Adrenal gland (tissue), 19 donors: ENCODE measurements at places on chromosomes 13 and 19. TPM values are rescaled to one million over a fixed set of nuclear protein-coding genes. Genes with fewer than 3 reads are reported as not detected.

The FUT6 gene
- total RNA-seq, result not detected

The KLK13 gene
- total RNA-seq, result not detected

GRCh38 chr13:26257049-26257448 is 3.1 kb downstream of the CDK8 start:
- no peaks in the 10 kb centered on the region for H3K36me3 ChIP-seq
- no peak overlapping the region for H3K4me3 ChIP-seq
- no peak overlapping the region for H3K27ac ChIP-seq
- H3K4me1 ChIP-seq, result peaks cover 22% of the 10 kb centered on the region

DNA sequence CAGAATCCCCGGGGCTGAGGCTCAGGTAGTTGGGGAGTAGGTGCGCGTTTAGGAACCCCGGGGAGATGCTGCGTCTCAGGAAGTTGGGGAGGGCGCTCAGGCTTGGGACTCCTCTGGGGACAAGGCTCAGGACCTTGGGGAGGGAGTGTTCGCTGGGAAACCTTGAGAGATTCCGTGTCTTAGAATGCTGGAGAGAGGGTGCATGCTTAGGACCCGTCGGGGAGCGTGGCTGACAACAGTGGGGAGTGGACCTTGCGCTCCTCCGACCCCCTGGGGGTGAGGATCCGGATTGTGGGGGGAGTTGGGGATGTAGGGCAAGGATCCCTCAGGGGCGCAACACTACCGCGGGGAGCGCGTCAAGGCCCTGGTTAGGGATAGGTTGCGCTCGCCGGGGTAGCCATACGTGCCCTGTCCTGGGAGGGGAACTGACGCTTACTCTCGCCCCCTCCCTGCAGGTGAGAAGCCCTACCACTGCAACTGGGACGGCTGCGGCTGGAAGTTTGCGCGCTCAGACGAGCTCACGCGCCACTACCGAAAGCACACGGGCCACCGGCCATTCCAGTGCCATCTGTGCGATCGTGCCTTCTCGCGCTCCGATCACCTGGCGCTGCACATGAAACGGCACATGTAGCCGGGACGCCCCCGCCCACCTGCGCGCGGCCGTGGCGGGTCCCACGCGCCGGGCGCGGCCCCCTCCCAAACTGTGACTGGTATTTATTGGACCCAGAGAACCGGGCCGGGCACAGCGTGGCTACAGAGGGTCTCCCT is 2.0 kb downstream of the KLF2 start:
- H3K36me3 ChIP-seq, result peaks cover 18% of the 10 kb centered on the region
- H3K4me3 ChIP-seq, result peak overlapping the region; percentile 19
- H3K4me1 ChIP-seq, result peaks cover 23% of the 10 kb centered on the region
- no peak for DNase-seq
- H3K27ac ChIP-seq, result no peak overlapping the region

DNA sequence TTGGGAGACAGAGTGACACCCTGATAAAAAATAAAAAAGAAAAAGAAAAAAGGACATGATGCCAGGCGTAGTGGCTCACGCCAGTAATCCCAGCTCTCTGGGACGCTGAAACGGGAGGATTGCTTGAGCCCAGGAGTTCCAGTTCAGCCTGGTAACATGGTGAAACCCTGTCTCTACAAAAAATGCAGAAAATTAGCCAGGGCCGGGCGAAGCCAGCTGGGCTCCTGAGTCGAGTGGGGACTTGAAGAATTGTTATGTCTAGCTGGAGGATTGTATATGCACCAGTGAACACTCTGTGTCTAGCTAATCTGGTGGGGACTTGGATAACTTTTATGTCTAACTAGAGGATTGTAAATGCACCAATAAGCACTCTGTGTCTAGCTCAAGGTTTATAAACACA is 32.3 kb downstream of the TMPRSS9 start:
- H3K27me3 ChIP-seq, result peaks cover 3% of the 10 kb centered on the region
- H3K4me3 ChIP-seq, result no peak overlapping the region
- no peak overlapping the region for H3K27ac ChIP-seq
- H3K4me1 ChIP-seq, result no peaks in the 10 kb centered on the region
- DNase-seq, result no peak

GRCh38 chr13:23889615-23890607 is 711 bp upstream of the MIPEP start:
- peak overlapping the region; percentile 84 for H3K27ac ChIP-seq
- H3K4me3 ChIP-seq, result no peak overlapping the region
- H3K27me3 ChIP-seq, result no peaks in the 10 kb centered on the region
- H3K36me3 ChIP-seq, result peaks cover under 1% of the 10 kb centered on the region
- DNase-seq, result no peak

DNA sequence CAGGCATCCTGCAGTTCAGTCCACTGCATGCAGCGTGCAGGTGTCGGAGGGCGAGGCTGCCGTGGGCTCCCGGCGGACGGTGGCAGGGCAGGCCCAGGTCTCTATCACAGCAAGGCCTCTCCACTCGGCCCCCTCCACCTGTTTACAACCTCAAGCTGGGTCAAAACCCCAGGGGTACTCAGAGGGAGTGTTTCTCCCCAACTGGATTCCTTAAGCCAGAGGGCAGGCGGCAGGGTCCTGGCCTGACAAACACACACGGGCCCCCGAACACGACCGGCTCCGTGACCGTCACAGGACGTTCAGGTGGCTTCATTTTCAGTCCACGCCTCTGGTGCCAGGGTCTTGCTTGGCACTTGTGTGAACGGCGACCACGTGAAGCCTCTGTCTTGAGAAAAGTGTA is 23.5 kb downstream of the RASA3 start:
- no peaks in the 10 kb centered on the region for H3K27me3 ChIP-seq
- no peak overlapping the region for H3K27ac ChIP-seq
- no peaks in the 10 kb centered on the region for H3K4me1 ChIP-seq
- H3K36me3 ChIP-seq, result no peaks in the 10 kb centered on the region
- H3K4me3 ChIP-seq, result no peak overlapping the region

- no peaks in the 10 kb centered on the region for H3K36me3 ChIP-seq
- H3K4me3 ChIP-seq, result no peak overlapping the region
- peaks cover 62% of the 10 kb centered on the region for H3K4me1 ChIP-seq
- peak overlapping the region; percentile 43 for H3K27ac ChIP-seq
Observed at GRCh38 chr13:21035498-21035897, 25.9 kb downstream of the LATS2 start.

GRCh38 chr19:12555456-12555930 is 4.2 kb upstream of the ZNF564 start:
- H3K27ac ChIP-seq, result no peak overlapping the region
- H3K27me3 ChIP-seq, result no peaks in the 10 kb centered on the region
- no peak overlapping the region for H3K4me3 ChIP-seq
- H3K36me3 ChIP-seq, result no peaks in the 10 kb centered on the region

DNA sequence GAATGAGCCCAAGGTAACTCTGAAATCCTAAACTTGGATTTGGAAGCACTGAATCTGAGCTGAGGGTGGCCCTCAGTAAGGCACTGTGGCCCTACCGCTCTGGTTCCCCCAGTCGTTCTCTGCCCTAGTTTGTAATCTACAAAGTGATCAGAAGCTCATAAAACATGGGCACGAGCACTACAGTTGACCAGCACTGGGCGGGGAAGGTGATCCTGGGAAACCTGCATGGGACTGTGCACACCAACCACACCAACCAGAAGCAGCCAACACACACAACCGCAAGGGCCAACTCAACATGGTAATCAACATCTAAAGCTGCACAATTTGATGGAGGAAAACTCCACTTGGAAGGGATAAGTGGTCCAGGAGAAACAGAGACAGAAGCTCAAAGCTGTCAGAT is 22.9 kb downstream of the SLC7A1 start:
- H3K27ac ChIP-seq, result no peak overlapping the region
- no peaks in the 10 kb centered on the region for H3K27me3 ChIP-seq
- H3K4me3 ChIP-seq, result no peak overlapping the region
- H3K4me1 ChIP-seq, result peaks cover 4% of the 10 kb centered on the region

GRCh38 chr19:35211545-35212230 is 16.9 kb downstream of the FAM187B start:
- H3K27ac ChIP-seq, result peak overlapping the region; percentile 13
- H3K27me3 ChIP-seq, result no peaks in the 10 kb centered on the region
- no peak overlapping the region for H3K4me3 ChIP-seq
- no peaks in the 10 kb centered on the region for H3K36me3 ChIP-seq
- peak; percentile 39 for DNase-seq
- H3K4me1 ChIP-seq, result peaks cover 17% of the 10 kb centered on the region

- DNase-seq, result no peak
- H3K4me1 ChIP-seq, result no peaks in the 10 kb centered on the region
- no peak overlapping the region for H3K4me3 ChIP-seq
- H3K27me3 ChIP-seq, result no peaks in the 10 kb centered on the region
Observed at GRCh38 chr13:28538932-28539331, 44.0 kb upstream of the FLT1 start.

- H3K27ac ChIP-seq, result no peak overlapping the region
- H3K4me1 ChIP-seq, result no peaks in the 10 kb centered on the region
- H3K36me3 ChIP-seq, result no peaks in the 10 kb centered on the region
- no peak for DNase-seq
- no peak overlapping the region for H3K4me3 ChIP-seq
- no peaks in the 10 kb centered on the region for H3K27me3 ChIP-seq
Observed at GRCh38 chr19:42335374-42335936, 10.0 kb downstream of the MEGF8 start.

- H3K27me3 ChIP-seq, result no peaks in the 10 kb centered on the region
- H3K27ac ChIP-seq, result no peak overlapping the region
- peaks cover 21% of the 10 kb centered on the region for H3K4me1 ChIP-seq
- no peak overlapping the region for H3K4me3 ChIP-seq
Observed at GRCh38 chr13:29817604-29818378, 32.6 kb downstream of the UBL3 start.

GRCh38 chr13:91020461-91021034 is 326.9 kb upstream of the MIR17HG start:
- no peak for DNase-seq
- no peak overlapping the region for H3K4me3 ChIP-seq
- H3K36me3 ChIP-seq, result no peaks in the 10 kb centered on the region
